ENCODE measurements at places on chromosomes 2 and 18. TPM values are rescaled to one million over a fixed set of nuclear protein-coding genes. Genes with fewer than 3 reads are reported as not detected.

- no peak for DNase-seq
- no peaks in the 10 kb centered on the region for H3K36me3 ChIP-seq
- no peak overlapping the region for H3K4me3 ChIP-seq
- H3K4me1 ChIP-seq = no peaks in the 10 kb centered on the region
- no peak overlapping the region for H3K27ac ChIP-seq
Observed at GRCh38 chr2:62391696-62392095, 114.3 kb downstream of the TMEM17 start.

Gene PSMA8
- total RNA-seq = not detected

GRCh38 chr2:36170805-36171204 lies 184.8 kb upstream of the CRIM1 start:
- no peaks in the 10 kb centered on the region for H3K36me3 ChIP-seq
- no peak overlapping the region for H3K27ac ChIP-seq
- no peak for DNase-seq

DNA sequence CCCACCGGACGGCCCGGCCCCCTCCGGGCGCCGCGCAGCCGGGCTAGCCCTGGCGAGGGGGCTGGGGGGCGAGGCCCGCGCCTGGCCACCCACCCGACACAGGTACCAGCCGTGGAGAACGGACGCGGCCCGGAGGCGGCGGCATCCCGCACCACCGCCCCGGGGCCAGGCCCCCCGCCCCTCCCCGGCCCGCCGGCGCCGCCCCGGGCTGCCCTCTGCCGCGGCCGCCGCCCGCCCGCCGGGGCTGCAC lies 405 bp downstream of the SOS1 start:
- H3K36me3 ChIP-seq = no peaks in the 10 kb centered on the region
- H3K27me3 ChIP-seq = no peaks in the 10 kb centered on the region
- H3K4me1 ChIP-seq = peaks cover 28% of the 10 kb centered on the region
- H3K4me3 ChIP-seq = peak overlapping the region; percentile 83
- no peak for DNase-seq

Gene CPO
- not detected for total RNA-seq

- no peak overlapping the region for H3K27ac ChIP-seq
- H3K4me1 ChIP-seq = peaks cover 17% of the 10 kb centered on the region
- no peak for DNase-seq
- H3K36me3 ChIP-seq = no peaks in the 10 kb centered on the region
Observed at GRCh38 chr18:12405066-12405465, 2.7 kb upstream of the PRELID3A start.

- no peaks in the 10 kb centered on the region for H3K4me1 ChIP-seq
- H3K36me3 ChIP-seq = no peaks in the 10 kb centered on the region
- H3K27me3 ChIP-seq = peaks cover 57% of the 10 kb centered on the region
- no peak overlapping the region for H3K27ac ChIP-seq
- no peak for DNase-seq
Observed at GRCh38 chr18:46335534-46336101, 231.4 kb downstream of the HAUS1 start.

DNA sequence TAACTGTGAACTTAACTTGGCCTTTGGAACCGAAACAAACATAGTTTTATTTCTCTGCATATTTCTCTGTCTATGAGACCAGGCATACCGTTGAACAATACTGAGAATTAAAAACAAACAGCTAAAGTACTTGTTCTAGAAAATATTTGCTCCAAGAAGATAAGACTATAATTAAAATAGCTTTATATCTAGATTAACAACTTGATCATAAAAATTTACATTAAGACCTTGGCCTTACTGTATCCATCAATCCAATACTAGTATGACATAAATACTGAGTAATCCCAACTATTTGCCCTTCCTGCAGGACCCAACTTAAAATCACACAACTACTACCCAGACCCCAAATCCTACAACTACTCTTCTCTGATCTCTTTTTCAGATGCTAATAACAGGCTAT lies 260.9 kb downstream of the RIT2 start:
- H3K4me3 ChIP-seq = no peak overlapping the region
- no peak overlapping the region for H3K27ac ChIP-seq
- H3K36me3 ChIP-seq = no peaks in the 10 kb centered on the region
- no peaks in the 10 kb centered on the region for H3K4me1 ChIP-seq
- H3K27me3 ChIP-seq = no peaks in the 10 kb centered on the region

Gene TMEFF2
- 0.12 TPM for total RNA-seq

GRCh38 chr2:216920937-216921456 lies 61.1 kb upstream of the TNP1 start:
- H3K4me1 ChIP-seq = peaks cover 6% of the 10 kb centered on the region
- no peak overlapping the region for H3K4me3 ChIP-seq
- no peak overlapping the region for H3K27ac ChIP-seq

Gene CCDC68
- 2.9 TPM for total RNA-seq

Gene STRN
- total RNA-seq = 33.4 TPM

- H3K27ac ChIP-seq = no peak overlapping the region
- H3K4me3 ChIP-seq = no peak overlapping the region
- no peaks in the 10 kb centered on the region for H3K36me3 ChIP-seq
- no peak for DNase-seq
Observed at GRCh38 chr2:228541789-228542188, 360.3 kb upstream of the SPHKAP start.

GRCh38 chr2:184695-185094 lies 79.1 kb downstream of the SH3YL1 start:
- H3K27me3 ChIP-seq = no peaks in the 10 kb centered on the region
- no peak for DNase-seq
- no peak overlapping the region for H3K4me3 ChIP-seq

DNA sequence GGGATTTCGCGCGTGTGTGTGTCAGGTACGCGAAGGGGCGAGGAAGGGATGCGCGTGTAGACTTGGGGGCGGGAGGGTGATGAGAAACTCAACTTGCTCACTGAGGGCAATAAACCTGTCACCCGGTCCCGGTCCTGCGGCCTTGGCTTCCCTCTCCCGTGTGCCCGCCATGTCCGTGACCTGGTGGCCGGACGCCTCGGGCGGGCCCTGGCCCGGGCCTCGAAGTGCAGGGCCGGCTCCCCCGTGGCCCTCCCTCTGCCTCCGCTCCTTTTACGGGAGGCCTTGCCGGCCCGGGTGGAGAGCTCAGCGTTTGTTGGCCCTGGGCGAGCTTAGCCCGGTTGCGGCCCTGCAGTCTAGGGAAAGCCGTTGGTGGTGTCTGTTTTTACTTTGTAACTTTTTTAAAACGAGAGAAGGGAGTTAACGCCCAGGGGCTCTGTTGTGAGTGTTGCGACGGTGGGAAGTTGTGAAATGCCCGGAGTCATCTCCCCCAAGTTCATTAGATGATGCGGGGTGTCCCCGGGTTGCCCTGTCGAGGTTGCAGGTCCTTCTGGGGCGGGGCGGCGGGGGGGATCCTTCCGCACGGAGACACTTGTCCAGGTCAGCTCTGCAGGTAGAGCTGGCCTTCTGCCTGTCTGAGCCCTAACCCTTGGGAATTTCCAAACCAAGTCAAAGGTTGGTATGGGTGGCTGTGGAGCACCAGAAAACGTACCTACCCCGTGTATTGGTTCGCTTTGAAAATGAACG lies 883 bp downstream of the SMCHD1 start:
- H3K27me3 ChIP-seq = no peaks in the 10 kb centered on the region
- H3K4me1 ChIP-seq = peaks cover 32% of the 10 kb centered on the region
- DNase-seq = peak; percentile 56
- H3K4me3 ChIP-seq = peak overlapping the region; percentile 60

DNA sequence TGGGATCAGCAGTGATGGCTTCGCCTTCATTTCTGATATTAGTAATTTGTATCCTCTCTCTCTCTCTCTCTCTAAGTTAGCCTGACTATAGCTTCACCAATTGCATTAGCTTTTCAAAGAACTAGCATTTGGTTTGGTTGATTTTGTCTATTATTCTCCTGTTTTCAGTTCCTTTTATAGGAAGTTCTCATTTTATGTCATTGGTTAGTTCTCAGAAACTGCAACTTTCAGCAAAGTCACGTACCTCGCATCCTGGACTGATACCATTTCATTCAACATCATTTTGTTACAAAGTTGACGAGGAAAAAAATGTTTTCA lies 450.8 kb downstream of the EIPR1 start:
- no peaks in the 10 kb centered on the region for H3K4me1 ChIP-seq
- no peaks in the 10 kb centered on the region for H3K36me3 ChIP-seq

DNA sequence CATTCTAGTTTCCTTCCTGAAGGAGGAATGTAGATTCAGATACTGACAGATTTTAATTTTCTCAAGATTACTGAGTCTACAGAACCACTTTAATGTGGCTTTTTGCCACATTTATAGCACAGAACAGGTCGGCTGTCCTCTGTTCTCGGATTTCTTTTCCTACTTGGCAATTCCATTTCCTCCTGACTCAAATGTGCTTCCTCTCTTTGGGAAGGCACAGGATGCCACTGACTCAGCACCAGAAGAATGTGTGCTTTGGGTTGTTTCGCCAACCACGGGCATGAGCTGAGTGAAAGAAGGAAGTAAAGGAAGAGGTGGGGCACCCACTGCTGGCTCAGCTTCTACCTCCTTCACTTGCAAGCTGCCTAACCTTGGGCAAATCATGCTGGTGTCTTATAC lies 970.6 kb upstream of the ACVR2A start:
- H3K4me3 ChIP-seq = no peak overlapping the region
- no peaks in the 10 kb centered on the region for H3K27me3 ChIP-seq
- DNase-seq = peak; percentile 98
- peaks cover 34% of the 10 kb centered on the region for H3K4me1 ChIP-seq
- no peaks in the 10 kb centered on the region for H3K36me3 ChIP-seq

GRCh38 chr2:66024391-66024790 lies 410.5 kb upstream of the MEIS1 start:
- DNase-seq = no peak
- no peaks in the 10 kb centered on the region for H3K36me3 ChIP-seq
- H3K4me1 ChIP-seq = no peaks in the 10 kb centered on the region

DNA sequence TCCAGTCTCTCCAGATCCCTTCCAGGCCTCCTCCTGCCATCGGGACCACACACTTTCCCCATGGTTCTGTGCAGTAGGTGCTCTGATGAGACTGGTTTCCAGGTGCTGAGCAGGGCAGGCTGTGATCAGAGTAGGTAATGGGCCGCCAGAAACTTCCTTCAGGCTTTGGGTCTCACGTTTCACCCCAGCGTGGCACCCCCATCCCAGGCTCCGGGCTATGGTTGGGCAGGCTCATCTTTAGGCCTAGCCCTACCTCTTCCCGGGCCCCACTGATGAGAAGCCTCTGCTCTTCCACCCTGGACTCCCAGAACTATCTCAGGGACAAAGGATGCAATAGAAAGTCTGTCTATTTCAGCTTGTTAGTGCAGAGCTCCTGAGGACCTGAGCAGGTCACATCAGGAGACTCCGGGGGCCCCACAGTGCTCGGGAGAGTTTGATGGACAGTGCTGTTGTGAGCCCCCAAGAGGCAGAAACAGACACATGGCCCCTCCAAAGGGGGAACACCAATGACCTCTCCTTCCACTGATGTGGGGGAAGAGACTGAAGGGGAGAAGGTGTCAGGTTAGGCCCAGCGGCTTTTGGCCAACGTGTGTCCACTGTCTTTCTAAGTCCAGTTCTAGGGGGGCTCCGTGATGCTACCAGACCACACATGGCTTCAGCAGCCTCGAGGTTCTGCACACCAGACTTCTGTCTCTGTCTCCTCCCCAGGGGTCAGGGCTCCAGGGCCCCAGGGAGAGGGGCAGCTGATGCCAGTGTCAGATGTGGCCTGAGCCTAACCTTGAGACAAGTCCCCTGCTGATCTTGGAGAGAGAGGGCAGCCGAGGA lies 5.8 kb upstream of the PROM2 start:
- no peak overlapping the region for H3K27ac ChIP-seq
- no peak for DNase-seq
- H3K27me3 ChIP-seq = no peaks in the 10 kb centered on the region
- H3K4me1 ChIP-seq = no peaks in the 10 kb centered on the region
- H3K36me3 ChIP-seq = no peaks in the 10 kb centered on the region

Gene LOXHD1
- not detected for total RNA-seq

DNA sequence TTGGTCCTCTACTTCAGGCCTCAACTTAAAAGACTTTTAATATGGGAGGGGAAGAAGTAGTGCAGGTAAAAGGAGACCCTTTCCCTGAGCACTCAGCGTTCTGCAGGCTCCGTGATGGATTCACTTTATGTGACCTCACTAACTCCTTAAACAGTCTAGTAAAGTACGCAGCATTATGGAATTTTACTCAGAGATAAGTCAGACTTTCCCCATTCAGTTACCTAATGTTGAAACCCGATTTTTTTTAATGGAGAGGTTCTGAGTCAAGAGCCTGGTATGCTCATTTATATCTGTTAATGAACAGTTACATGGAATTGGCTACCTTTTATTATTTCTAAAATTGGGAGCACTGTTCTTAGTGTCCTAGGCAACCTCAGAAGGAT lies 34.1 kb downstream of the RASGRP3 start:
- H3K36me3 ChIP-seq = no peaks in the 10 kb centered on the region
- H3K27ac ChIP-seq = no peak overlapping the region
- no peak for DNase-seq
- no peaks in the 10 kb centered on the region for H3K27me3 ChIP-seq

Gene SPP2
- total RNA-seq = not detected

Gene AFTPH
- total RNA-seq = 16.7 TPM

DNA sequence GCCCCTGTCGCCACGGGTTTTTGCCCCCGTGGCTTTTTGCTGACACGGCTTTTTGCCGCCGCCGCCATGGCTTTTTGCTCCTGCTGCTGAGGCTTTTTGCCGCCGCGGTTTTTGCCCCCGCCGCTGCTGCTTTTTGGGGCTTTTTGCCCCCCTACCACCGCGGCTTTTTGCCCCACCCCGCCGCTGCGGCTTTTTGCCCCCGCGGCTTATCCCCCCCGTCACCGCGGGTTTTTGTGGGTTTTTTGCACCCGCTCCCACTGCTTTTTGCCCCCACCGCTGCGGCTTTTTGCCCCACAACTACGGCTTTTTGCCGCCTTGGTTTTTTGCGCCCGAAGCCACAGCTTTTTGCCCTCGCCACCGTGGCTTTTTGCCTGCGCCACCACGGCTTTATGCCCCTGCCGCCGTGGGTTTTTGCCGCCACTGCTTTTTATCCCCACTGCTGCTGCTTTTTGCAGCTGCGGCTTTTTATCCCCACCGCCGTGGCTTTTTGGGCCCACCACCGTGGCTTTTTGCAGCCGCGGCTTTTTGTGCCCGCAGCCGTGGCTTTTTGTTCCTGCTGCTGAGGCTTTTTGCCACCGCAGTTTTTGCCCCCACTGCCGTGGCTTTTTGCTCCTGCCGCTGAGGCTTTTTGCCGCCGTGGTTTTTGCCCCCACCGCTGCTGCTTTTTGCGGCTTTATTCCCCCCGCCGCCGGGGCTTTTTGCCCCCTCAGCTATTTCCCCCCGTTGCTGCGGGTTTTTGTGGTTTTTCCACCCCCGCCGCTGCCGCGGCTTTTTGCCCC lies 2798.0 kb upstream of the TEKT4 start:
- no peaks in the 10 kb centered on the region for H3K36me3 ChIP-seq
- no peak for DNase-seq
- H3K27ac ChIP-seq = no peak overlapping the region
- no peak overlapping the region for H3K4me3 ChIP-seq
- H3K4me1 ChIP-seq = no peaks in the 10 kb centered on the region

GRCh38 chr2:50385349-50385748 lies 646.6 kb downstream of the NRXN1 start:
- H3K27me3 ChIP-seq = no peaks in the 10 kb centered on the region
- no peaks in the 10 kb centered on the region for H3K4me1 ChIP-seq
- no peak for DNase-seq
- H3K27ac ChIP-seq = no peak overlapping the region
